Fibroblast of mammary gland (primary cell): ENCODE measurements at places on chromosomes 16 and 17.

DNA sequence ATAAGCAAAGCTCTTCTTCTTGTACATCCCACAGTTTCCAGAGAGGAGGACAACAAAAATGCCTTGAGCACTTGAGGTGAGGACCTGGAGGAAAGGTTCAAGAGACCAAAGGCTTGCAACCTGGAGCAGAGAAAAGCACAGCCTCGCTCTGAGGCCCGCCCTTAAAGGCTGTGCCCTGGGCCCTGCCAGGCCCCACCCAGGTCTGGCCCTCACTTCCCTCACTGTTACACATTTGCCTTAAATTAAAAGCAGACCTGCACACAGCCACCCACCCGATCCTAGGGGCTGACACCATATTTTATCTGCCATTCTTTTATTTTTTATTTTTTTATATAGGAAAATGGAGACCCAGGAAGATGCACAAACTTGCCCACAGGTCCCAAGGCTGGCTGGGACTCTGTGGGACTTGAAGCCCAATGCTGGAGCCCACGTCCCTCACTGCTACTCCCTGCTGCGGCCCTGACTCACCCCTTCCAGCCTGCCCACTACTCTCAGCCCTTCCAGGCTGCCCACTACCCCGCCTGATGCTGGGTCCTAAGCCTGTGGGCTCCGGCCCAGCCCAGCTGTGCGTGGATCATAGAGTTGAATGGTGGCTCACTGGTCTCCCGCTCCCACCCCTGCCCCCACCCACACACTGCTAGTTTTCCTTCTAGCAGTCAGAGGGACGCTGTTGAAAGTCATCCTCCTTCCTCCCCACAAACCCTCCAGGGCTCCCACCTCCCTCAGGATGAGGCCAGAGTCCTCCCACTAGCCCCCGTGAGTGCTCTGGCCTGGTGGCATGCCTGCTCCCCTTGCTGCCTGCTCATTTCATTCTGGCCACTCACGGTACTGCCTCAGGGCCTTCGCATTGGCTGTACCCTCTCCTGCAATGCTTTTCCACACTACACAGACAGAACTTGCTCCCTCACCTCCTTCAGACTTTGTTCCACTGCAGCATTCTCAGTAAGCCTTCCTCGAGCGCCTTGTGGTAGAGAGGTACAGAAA, 77.6 kb upstream of the MED9 start:
- peak; percentile 77 for DNase-seq

DNA sequence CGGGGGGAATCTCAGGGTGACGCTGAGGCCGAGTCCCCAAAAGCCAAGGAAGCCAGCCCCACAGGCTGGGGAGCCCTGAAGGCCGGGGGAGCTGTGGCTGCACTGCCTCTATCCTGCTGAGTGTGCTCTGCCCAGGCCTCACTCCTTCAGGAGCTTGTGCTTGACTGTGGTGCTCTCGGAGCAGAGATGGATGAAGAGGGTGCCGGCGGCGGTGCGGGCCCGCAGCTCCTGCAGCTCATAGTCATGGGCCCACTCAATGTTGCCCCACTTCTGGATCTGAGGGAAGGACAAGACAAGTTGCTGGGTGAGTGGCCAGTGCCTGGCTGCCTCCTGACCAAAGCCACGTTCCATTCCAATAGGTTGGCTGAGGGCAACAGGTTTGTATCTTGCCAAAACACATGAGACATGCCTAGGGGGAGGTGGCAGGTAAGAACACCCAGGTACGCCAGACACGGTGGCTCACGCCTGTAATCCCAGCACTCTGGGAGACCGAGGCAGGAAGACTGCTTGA, 20.5 kb downstream of the ATPAF2 start:
- no peak for DNase-seq

DNA sequence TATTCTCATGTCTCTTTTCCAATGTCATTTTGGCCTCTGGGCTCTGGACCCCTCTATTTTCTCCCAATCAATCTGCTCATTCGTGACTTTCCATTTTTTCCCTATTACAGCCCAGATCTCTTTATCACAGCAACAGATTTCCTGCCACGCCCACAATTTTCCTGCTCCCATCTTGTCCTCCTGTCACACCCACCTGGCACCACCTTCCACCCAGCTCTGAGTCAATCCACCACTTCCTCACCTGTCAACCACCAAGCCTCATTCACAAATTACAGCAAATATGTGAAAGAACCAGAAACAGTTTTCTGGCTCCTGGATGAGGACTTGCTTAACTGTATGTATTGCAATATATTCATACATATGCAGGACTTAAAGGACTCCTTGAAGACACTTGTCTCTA, 311.3 kb downstream of the GRIN2A start:
- DNase-seq, result no peak

DNA sequence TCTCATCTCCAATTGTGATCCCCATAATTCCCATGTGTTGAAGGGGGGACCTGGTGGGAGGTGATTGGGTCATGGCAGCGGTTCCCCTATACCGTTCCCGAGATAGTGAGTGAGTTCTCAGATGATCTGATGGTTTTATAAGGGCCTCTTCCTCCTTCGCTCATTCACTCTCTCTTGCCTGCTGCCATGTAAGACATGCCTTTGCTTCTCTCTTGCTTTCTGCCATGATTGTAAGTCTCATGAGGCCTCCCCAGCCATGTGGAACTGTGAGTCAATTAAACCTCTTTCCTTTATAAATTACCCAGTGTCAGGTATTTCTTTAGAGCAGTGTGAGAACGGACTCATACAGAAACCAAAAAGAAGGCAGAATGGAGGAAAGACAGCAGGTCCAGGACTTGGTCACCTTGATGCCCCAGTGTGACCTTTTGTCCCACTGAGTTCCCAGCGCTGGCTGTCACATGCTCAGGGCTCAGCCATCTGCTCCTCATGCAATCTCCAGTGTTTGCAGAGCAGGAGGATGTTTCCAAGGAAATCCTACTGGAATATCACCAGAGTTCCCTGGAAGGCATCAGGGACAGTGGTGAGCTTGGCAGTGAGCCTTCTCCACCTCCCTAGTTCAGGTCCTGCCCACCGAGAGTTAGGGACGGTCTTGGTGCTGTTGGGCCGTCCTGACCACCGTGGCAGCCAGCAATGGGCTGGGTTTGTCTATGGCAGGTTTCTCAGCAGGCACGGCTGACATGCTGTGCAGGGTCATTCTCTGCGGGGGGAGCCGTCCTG, 96.7 kb downstream of the SEC14L1 start:
- DNase-seq, result no peak

- DNase-seq, result peak; percentile 95
Measured at GRCh38 chr16:75108792-75109731, 7.5 kb downstream of the LDHD start.

DNA sequence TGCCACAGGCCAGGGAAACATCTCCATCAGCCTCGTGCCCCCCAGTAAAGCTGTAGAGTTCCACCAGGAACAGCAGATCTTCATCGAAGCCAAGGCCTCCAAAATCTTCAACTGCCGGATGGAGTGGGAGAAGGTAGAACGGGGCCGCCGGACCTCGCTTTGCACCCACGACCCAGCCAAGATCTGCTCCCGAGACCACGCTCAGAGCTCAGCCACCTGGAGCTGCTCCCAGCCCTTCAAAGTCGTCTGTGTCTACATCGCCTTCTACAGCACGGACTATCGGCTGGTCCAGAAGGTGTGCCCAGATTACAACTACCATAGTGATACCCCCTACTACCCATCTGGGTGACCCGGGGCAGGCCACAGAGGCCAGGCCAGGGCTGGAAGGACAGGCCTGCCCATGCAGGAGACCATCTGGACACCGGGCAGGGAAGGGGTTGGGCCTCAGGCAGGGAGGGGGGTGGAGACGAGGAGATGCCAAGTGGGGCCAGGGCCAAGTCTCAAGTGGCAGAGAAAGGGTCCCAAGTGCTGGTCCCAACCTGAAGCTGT, 3.4 kb downstream of the NXPH3 start:
- no peak for DNase-seq

- no peak for DNase-seq
Measured at GRCh38 chr16:5036228-5037156, 2.8 kb upstream of the NAGPA start.

GRCh38 chr17:42833767-42834422, 698 bp downstream of the PSME3 start:
- no peak for DNase-seq

GRCh38 chr17:73770849-73771229, 126.6 kb upstream of the SDK2 start:
- no peak for DNase-seq

GRCh38 chr16:10752843-10753523, 9.3 kb downstream of the NUBP1 start:
- DNase-seq, result no peak

- DNase-seq, result no peak
Measured at GRCh38 chr16:54540525-54541180, 254.1 kb upstream of the IRX3 start.
